ENCODE measurements at places on chromosomes 12 and 14.

DNA sequence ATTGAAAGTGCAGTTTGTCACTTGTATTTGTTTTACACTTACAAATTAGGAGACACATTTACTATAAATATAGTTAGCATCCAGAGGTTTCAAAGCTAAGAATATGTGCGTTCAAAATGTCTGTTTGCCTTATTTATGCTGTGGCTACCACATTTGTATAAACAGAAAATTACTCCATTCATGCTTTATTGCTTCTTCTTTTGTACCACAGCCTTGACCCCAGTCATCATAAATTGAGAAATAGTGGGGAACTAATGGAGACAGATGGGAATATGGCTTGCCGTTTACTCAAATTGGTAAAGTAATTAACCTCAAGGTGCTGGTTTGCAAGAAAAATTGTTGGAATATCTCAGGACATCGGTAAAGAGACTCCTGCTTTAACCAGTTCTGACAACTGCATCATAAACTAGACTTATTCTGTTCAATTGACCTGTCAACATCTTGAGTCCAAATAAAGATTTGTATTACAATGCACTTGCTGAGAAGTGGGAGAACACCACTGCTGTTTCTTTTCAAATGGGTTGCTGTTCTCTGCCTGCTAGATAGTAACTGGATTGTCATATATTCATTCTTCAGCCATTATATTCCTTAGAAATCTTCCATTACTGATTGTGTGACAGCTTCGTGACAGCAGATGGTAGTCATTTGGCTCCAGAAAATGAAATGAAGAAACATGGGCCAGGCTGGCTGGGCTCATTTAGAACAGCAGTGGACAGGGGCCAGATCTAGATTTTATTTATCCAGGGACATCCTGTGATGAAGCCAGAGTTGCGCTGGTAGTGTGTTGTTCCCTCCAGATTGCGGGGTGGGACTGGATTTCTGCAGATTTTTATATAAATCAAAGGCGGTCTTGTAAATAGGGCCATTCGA is 354.4 kb downstream of the EGLN3 start:
- DNase-seq: no peak

DNA sequence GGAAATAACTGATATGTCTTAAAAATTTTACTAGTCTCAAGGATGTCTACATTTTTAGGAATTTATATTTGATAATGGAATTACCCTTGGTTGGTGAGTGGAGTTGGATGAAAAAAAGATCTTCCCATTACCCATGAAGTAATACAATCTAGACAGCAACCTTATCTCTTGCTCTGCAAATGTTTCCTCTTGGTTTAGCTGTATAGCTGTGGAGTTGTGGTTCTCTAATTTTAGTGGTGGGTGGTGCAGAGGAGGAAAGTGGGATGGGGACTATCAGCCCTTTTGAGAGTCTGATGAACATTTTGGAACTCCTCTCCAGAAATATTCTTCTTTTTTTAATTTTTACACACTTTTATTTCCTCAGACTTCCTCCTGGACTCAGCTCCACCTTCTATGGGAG is 17.1 kb downstream of the SPX start:
- no peak for DNase-seq

DNA sequence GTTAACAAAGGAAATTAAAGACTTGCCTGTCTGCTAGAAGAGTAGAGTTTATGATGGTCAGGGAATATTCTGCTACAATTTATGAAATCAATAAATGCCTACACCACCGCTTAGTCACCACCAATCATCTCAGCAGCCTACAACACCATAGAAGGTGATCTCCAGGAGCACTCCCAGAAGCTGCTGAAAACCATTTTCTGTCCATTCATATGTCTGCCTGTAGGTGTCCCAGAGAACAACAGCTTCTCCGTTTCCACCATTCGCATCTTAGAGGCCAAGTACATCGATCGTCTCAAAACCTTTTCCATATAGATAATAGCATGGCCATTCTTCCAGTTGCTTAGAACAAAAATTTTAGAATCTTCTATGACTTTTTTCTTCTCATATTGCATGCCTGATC is 303.4 kb downstream of the KCNC2 start:
- DNase-seq: no peak

- DNase-seq: no peak
Measured at GRCh38 chr12:98911396-98911795, 266.3 kb downstream of the APAF1 start.

GRCh38 chr14:99587460-99588278 is 16.3 kb downstream of the CCDC85C start:
- no peak for DNase-seq

DNA sequence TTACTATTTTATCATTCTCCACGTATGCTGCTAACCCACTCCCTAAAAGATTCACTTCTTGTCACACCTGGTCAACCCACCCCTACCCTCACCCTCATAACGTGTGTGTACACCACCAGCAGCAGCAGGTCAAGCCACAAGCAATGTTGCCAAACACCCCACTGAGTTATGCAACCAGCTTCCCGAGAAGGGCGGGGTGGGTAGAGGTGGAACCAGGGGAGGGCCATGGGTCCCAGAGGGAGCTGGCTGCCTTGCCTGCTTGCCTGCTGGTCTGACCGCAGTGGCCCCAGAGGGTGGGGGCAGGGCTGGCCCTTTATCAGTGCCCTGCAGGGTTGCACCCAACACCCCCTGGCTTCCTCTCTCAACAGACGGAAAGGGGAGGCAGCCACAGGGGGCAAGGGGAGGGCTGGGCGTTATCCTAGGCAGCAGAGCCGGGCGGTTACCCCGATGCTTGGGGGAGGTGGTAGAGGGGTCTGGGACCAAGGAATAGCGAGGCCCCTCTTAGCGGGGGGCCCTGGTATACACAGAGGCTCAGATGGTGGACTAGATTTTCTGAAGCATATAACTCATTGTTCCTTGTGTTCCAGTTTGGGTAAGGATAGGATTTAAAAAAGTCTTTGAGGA is 3.5 kb upstream of the NFE2 start:
- no peak for DNase-seq

- DNase-seq: no peak
Measured at GRCh38 chr12:57726884-57727757, 11.4 kb downstream of the AGAP2 start.

DNA sequence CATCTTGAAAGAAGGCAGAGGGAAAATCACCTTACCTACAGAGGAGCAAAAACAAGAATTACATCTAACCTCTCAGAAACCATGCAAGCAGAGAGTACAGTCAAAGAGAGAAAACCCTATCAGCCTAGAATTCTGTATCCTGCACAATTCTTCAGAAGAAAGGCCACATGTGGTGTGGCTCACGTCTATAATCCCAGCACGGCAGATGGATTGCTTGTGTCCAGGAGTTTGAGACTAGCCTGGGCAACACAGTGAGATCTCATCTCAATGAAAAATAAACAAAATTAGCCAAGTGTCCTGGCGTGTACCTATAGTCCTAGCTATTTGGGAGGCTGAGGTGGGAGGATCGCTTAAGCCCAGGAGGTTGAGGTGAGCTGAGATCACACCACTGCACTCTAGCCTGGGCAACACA is 48.2 kb downstream of the ATF7 start:
- DNase-seq: no peak

GRCh38 chr12:119713551-119714031 is 45.7 kb downstream of the PRKAB1 start:
- no peak for DNase-seq

- DNase-seq: no peak
Measured at GRCh38 chr12:10393291-10393690, 3.5 kb upstream of the KLRK1 start.

DNA sequence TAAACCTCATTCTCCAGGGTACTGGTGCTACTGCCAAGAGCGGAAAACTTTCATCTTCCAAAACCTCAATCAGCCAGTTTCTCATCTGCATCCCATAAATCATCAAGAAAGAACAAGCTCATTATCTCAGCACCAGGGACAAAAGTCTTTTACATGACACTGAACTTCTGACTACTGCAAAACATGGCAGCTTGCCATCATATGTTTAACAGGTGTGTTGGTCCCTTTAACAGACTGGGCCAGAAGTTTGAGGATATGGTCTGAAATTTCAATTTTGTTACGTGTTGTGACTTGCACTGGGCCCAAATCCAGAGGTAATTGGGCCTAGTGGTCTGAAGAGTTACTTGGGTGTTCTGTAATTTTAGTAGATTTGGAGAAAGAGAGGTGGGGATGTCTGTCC is 305.4 kb upstream of the SEL1L start:
- DNase-seq: no peak

DNA sequence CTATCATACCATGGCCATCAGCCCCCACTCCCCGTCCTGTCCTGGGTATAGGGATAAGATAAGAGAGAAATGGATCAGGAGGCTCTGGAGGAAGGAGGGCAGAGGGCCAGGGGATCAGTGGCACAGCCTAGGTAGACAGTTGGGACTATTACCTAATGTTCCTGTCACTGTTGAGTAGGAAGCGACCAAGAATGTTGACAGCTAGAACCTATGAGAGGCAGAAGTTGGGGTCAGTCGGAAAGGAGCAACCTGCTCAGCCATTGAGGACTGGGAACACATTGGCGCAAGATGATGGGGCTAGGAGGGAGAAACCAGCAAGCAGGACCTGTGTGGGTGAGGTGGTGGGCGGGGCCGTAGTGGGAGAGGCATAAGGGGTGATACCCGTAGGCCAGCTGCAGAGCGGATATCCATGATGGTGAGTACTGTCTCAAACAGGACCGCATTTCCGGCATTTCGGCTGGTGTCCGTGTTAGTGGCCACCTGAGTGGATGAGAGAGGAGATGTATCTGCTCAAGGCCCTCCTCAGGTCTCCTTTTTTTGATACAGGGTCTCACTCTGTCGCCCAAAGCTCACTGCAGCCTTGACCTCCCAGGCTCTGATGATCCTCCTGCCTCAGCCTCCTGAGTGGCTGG is 3.3 kb downstream of the AP1G2 start:
- DNase-seq: no peak

Measured in stimulated activated naive CD8-positive, alpha-beta T cell treated with anti-CD3 and anti-CD28 coated beads, Interleukin-15, amount 100 ng/mL, for 72 hours (primary cell).